ENCODE measurements at places on chromosomes 4 and X.

DNA sequence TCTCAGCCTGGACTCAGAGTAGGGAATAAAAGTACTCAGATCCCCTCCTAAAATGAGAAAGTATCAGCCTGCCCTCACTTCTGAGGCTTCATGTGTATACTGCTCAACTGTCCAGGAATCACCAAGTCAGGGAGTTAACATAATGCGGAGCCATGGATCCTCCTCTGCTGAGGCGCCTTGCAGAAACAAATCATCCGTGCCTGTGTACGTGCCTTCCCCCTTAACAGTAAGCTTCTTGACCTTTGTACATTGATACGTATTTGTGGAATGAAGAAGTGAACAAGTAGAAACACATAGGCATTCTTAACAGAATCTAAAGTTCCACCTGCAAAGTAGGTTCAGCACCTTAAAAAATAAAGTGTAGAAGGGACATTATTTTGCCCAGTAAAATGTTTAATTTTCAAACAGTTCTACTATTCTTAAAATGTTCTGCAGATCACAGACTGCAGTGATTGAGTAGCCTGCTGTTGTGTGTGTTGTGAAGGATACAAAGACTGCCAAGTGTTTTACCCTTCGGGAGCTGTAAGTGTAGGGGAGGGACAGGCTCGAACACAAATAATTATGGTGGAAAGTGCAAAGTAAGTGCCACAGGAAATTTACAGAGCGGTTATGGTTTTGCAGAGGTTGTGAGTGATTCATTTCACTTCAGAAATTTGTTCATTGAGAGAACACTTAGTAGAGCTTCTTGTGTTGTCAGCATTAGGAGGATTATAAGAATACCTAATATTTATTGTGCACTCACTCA is 61.9 kb downstream of the ARHGAP10 start:
- H3K36me3 ChIP-seq, result peaks cover 1% of the 10 kb centered on the region
- peak overlapping the region; percentile 50 for H3K27ac ChIP-seq
- no peaks in the 10 kb centered on the region for H3K27me3 ChIP-seq
- peak; percentile 39 for DNase-seq

GRCh38 chr4:10715696-10716095 is 31.1 kb upstream of the CLNK start:
- H3K4me1 ChIP-seq, result no peaks in the 10 kb centered on the region
- DNase-seq, result no peak
- H3K36me3 ChIP-seq, result no peaks in the 10 kb centered on the region
- H3K27ac ChIP-seq, result no peak overlapping the region
- H3K27me3 ChIP-seq, result peaks cover 6% of the 10 kb centered on the region
- no peak overlapping the region for H3K4me3 ChIP-seq

DNA sequence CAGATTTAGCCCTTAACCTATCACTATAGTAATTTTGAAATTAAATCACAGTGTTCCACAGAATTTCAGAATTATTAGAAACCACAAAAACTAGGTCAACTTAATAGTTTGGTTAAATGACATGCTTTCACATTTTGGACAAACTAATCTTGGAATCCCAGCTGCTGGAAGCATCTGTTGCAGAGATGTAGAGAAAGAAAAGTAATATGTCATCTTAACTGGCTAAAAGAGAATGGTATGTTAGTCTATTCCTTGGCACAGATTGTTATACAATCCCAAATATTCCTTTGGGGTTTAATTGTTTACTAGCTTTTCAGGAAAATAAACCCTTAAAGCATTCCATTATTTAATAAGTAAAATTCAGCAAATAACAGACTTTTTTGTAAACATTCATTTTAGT is 519.9 kb downstream of the IL15 start:
- no peaks in the 10 kb centered on the region for H3K27me3 ChIP-seq
- H3K4me3 ChIP-seq, result no peak overlapping the region
- H3K4me1 ChIP-seq, result peaks cover 7% of the 10 kb centered on the region

GRCh38 chr4:112517067-112517634 is 1.2 kb upstream of the NEUROG2 start:
- peak; percentile 48 for DNase-seq
- H3K27ac ChIP-seq, result no peak overlapping the region
- H3K4me1 ChIP-seq, result peaks cover 67% of the 10 kb centered on the region
- H3K36me3 ChIP-seq, result peaks cover 6% of the 10 kb centered on the region
- H3K4me3 ChIP-seq, result peak overlapping the region; percentile 98
- H3K27me3 ChIP-seq, result peaks cover 98% of the 10 kb centered on the region

DNA sequence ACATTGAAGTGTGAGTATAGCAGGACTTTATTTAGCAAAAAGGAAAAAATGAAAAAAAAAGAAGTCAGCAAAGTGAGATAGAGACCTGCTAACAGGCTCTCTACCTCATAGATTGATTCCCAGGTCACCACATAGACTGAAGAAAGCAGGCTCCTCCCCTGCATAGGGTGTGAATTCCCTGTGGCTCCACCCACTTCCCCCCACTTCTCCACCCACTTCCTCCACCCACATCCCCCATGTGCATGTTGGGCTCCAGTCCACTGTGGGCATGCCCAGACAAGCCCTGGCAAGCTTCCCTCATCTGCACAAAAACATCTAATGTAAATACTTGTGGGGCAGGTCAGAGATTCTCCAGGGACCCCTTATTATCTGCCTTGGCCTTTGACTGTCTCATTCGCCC is 97.8 kb downstream of the TMEM47 start:
- H3K36me3 ChIP-seq, result no peaks in the 10 kb centered on the region
- DNase-seq, result no peak
- H3K4me3 ChIP-seq, result no peak overlapping the region
- no peaks in the 10 kb centered on the region for H3K27me3 ChIP-seq
- H3K4me1 ChIP-seq, result no peaks in the 10 kb centered on the region

- H3K36me3 ChIP-seq, result no peaks in the 10 kb centered on the region
- no peak overlapping the region for H3K4me3 ChIP-seq
- H3K4me1 ChIP-seq, result no peaks in the 10 kb centered on the region
- no peak overlapping the region for H3K27ac ChIP-seq
- no peak for DNase-seq
- H3K27me3 ChIP-seq, result no peaks in the 10 kb centered on the region
Observed at GRCh38 chr4:28238876-28239275, 1378.2 kb downstream of the STIM2 start.

DNA sequence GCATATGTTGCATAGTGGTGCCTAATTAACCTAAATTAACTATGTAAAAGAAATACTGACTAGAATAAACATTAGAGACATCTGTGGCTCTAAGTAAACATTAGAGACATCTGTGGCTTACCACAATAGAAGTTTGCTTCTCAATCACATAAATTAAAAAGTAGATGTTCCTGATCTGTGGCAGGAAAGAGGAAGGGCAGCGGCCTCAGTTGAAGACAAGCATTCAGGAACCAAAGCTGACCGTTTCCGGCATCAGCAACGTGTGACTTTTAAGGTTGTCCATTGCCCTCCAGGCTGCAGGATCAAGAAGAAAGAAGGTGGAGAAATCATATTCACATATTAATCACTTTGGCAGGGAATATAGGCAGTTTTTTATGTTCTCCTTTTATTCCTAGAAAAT is 336.3 kb upstream of the TRAM1L1 start:
- no peaks in the 10 kb centered on the region for H3K4me1 ChIP-seq
- H3K36me3 ChIP-seq, result no peaks in the 10 kb centered on the region
- no peak overlapping the region for H3K27ac ChIP-seq

DNA sequence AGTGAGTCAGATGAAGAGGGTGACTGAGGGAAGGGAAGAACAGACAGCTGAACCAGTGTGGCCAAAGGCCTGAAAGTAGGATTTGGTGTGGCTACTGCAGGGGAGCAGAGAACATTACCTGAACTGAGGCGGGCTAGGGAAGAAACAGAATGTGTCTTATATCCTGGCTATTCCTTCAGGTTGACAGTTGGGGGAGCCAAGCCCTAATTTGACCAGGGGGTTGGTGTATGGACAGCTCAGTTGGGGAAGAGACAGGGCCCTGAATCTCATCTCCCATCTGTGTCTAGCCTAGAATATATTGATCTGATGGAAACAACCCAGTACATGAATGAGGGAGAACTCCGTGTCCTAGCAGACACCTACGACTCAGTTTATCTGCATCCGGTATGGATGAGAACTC is 4.2 kb downstream of the HDAC6 start:
- no peak overlapping the region for H3K4me3 ChIP-seq
- H3K36me3 ChIP-seq, result peaks cover 9% of the 10 kb centered on the region
- H3K27me3 ChIP-seq, result peaks cover 18% of the 10 kb centered on the region

- no peak overlapping the region for H3K27ac ChIP-seq
- H3K4me1 ChIP-seq, result no peaks in the 10 kb centered on the region
- H3K36me3 ChIP-seq, result no peaks in the 10 kb centered on the region
- DNase-seq, result no peak
Observed at GRCh38 chr4:20194123-20195013, 57.3 kb upstream of the SLIT2 start.

DNA sequence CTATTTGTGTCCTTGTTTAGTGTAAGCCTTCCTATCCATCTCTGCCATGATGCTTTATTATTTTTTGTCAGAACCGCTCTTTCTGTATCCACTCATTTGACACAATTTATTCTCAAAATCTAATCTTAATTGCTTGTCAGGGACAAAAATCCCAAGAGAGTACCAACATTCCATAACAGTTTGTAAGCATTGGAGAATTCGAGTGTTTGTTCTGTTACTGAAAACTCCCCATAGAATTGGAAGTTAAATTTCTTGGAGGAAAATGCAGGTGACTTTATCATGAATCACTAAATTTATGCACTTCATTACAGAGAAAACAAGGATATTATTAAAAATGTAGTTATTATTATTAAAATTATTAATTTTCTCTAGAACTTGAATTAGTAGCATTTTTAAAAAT is 1986.1 kb downstream of the ARAP2 start:
- no peaks in the 10 kb centered on the region for H3K27me3 ChIP-seq
- H3K36me3 ChIP-seq, result peaks cover 2% of the 10 kb centered on the region
- H3K4me1 ChIP-seq, result no peaks in the 10 kb centered on the region
- DNase-seq, result no peak

DNA sequence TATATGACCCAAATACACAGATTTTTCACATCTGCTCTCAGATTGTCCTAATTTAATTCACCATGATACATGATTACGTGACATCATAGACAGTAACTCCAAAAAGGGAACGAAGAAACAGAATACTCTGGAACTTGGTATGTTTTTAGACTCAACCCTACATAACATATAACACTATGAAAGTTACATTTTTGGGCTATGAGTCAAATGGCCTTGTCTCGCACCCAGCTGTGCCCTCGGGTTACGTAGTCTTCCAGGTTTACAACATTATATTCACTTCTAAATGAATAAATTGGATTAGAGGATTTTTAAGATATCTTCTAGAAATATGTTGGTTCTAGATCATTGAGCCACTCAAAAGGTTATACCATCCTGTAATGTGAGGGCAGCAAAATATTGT is 2089.6 kb upstream of the TENM3 start:
- no peaks in the 10 kb centered on the region for H3K36me3 ChIP-seq
- no peak overlapping the region for H3K27ac ChIP-seq
- H3K4me1 ChIP-seq, result no peaks in the 10 kb centered on the region

DNA sequence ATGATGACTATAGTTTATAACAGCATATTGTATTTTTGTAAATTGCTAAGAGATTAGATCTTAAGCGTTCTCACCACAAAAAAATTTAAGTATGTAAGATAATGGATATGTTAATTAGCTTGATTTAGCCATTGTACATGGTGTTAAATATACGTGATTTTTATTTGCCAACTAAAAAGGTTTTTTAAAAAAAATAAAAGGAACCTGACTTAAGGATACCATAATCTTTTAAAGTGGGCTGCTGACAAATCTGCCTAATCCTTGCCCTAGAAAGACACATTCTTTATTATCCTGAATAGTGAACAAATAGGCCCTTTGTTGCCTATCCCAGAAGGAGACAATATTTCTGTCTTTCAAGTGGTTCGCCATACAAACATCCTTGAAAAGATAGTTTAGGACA is 94.6 kb upstream of the FAM47C start:
- DNase-seq, result no peak
- no peak overlapping the region for H3K4me3 ChIP-seq
- H3K27me3 ChIP-seq, result no peaks in the 10 kb centered on the region
- no peaks in the 10 kb centered on the region for H3K36me3 ChIP-seq

DNA sequence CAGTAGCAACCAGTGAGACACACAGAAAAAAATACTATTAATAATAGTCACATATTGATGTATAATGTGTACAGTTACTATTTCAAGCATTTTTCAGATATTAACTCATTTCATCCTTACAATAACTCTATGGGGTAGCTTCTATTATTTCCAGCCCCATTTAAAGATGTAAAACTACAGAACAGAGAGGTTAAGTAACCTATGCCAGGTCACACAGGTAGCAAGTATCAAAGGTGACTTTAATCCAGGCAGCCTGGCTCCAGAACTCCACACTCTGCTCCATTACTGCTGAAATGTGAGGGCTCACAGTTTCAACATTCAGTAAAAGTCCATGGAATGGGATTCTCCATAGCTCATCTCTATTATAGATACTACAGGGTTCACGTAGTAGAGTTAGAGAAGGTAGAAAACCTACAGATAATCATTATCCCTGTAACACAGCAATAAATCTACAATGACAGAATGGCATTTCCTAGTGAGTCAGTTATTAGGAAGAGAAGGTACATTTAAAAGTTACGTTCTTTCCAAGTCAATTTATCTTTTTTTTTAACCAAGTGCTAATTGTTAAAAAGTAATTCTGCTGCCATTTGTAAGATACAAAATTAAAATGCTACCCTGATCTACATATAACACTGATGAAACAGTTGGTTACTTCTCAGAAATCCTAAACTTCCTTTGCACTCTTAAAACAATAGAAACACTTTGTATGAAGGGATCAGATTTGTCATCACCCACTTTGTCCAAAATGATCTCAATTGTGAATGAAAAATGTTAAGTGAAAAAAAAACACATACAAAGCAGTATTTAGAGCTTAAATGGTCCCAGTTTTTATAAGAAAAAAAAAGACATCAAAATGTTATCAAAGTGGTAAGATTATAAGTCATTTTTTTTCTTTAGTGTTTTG is 18.7 kb downstream of the RELL1 start:
- H3K27ac ChIP-seq, result peak overlapping the region; percentile 37
- peaks cover 58% of the 10 kb centered on the region for H3K4me1 ChIP-seq
- H3K36me3 ChIP-seq, result no peaks in the 10 kb centered on the region
- no peak overlapping the region for H3K4me3 ChIP-seq
- no peaks in the 10 kb centered on the region for H3K27me3 ChIP-seq

DNA sequence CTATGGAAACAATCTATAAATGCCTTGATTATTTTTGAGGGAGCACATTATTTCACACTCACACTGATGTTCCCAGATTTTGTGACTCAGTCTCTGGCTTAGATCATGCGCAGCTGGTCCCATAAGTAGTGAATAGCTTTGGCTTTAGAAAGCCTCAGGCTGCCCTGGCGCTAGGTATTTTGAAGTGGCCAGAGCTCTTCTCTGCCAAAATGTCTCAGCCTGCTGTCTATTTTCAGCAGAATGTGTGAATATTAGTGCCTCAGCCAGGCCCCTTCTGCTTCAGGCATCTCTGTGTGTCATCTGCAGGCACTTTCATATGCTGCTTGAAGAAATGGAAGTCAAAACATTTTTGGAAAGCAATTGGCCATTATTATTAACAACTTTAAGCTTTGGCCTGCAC is 931.0 kb upstream of the INTU start:
- H3K4me3 ChIP-seq, result no peak overlapping the region
- no peaks in the 10 kb centered on the region for H3K36me3 ChIP-seq
- H3K27me3 ChIP-seq, result no peaks in the 10 kb centered on the region
- H3K4me1 ChIP-seq, result no peaks in the 10 kb centered on the region
- H3K27ac ChIP-seq, result no peak overlapping the region

- DNase-seq, result no peak
- H3K27ac ChIP-seq, result no peak overlapping the region
Observed at GRCh38 chr4:120653804-120654573, 268.5 kb downstream of the PRDM5 start.

GRCh38 chrX:44265559-44265958 is 77.9 kb downstream of the EFHC2 start:
- peaks cover 26% of the 10 kb centered on the region for H3K4me1 ChIP-seq
- no peaks in the 10 kb centered on the region for H3K36me3 ChIP-seq
- DNase-seq, result no peak
- H3K27ac ChIP-seq, result no peak overlapping the region
- peaks cover 6% of the 10 kb centered on the region for H3K27me3 ChIP-seq

Measured in activated T-cell treated with anti-CD3 and anti-CD28 coated beads, Interleukin-2, amount 50 U/mL, for 72 hours (primary cell).